ENCODE measurements at places on chromosomes 6 and 20.

DNA sequence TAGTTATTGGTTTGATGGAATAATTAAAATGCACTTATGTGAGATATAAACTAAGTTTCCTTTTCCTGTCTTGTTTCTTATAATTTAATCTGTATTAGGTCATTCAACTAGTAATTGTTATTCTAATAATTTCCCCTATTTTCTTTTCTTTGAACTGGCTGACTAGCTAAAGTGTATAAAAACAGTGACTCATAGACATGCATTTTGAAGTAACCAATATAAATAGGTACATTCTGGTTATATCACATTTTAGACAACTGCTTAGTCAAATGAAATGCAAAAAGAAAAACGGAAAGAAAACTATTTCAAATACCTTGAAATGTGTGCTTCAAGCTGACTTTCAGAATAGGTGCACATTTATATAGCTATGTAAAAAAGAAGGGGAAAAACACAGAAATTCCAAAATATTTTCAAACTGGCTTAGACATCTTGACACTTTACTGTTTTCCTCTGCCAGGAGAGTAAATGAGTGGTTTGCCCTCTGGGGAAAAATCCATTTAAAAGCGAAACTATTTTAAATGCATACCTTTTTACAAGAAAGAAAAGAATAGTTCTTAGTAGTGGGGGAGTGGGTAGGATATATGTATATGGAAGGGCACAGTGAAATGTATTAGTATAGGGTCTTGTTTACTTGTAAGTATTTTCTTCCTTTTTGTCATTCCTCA lies 28.3 kb downstream of the KCNQ5 start:
- no peak for DNase-seq

GRCh38 chr6:82030761-82031503 lies 216.6 kb downstream of the IBTK start:
- no peak for DNase-seq

- DNase-seq, result no peak
These were observed 130.7 kb downstream of the TFAP2C start for GRCh38 chr20:56759741-56760278.

- no peak for DNase-seq
These were observed 63.7 kb downstream of the HIVEP2 start for GRCh38 chr6:142881290-142881689.

- DNase-seq, result no peak
These were observed 454.7 kb downstream of the TFAP2B start for GRCh38 chr6:51273228-51273961.

DNA sequence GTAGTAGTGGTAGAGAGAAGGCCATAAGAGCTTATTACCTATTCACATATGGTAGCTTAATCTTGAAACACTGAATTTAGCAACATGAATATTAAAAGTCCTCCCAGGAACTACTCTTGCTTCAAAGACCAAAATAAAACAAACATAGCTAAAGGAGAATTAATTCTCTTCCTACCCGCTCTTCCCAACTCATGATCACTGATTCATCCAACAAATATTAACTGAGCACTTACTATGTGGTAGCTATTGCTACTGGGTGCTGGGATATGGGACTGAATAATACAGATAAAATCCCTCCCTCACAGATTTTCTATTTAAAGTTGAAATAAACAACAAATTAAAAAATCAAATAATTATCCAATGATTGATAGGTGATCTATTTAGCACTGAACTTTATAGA lies 287.1 kb downstream of the BTBD9 start:
- no peak for DNase-seq

GRCh38 chr6:156988276-156989158 lies 211.3 kb downstream of the ARID1B start:
- no peak for DNase-seq

DNA sequence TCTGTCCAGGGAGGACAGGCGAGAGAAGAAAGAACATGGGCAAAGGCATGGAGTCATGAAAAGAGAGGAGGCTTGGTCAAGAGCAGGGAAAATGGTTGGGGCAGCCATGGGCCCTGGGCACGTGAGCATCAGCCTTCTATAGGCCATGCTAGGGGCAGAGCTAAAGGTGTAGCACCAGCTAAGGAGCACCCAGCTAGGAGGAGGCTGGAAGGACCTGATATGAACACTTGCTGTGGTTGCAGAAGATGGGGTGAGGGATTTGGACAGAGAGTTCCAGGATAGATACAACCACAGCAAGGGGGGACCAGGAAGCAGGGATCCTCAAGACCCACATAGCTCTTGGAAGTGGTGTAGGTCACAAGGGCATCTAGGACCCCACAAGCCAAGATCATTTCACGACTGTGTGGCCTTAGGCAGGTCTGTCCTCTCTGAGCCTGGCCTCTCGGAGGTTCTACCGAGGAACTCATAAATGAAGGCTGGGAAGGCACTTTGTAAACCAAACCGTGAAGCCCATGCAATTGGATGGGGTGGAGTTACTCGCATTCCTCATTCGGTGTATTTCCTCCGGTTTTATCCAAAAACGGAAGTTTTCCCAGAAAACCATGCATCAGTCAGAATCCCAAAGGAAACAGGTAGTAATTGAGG lies 74.0 kb upstream of the TOP1 start:
- DNase-seq, result no peak

DNA sequence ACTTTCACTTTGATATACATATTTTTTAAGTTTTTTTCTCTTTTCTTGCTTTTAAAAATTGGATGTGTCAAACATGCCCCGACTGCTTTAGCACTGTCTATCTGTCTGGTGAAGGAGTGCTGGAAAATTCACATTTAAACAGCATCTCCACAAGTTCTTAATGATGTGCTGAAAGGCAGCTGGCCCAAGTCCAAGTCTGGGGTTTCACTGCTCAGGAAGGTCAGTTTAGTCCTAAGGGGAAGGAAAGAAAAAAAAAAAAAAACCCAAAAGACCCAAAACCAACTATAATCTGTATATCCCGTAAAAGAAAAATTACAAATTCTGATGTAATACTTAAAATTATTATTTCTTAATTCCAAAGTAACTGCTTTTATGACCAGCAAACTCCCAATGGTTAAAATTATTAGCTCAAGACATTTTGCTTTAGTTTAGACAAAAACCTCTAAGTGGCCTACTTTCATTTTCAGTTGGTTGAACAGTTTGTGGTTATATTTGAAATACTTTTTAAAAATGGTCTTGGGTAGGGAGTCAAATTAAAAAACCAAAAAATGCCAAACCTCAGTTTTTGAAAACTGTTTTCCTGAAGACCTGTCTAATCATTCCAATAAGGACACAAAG lies 79.5 kb upstream of the PREP start:
- DNase-seq, result no peak

DNA sequence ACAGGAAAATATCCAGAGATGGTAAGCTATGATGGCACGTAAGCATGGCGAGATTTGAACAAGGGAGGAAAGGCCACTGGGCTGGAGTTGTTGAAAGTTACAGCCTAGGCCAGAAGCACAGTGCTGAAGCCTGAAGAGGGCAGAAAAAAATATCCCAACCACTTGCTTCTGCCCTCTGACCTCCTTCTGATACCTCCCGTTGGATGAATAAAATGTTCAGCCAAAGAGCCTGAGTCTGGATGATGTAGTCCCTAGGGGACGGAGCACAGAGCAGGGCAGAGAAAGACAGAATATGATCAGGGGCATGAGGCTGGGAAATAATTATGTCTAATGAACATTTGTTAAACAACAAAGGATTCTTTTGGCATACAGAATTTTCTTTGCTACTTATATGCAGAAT lies 19.7 kb downstream of the KLHL31 start:
- no peak for DNase-seq

GRCh38 chr20:50467718-50468356 lies 42.3 kb upstream of the PTPN1 start:
- no peak for DNase-seq

- DNase-seq, result no peak
These were observed 2.3 kb upstream of the HLA-DMA start for GRCh38 chr6:32954986-32955802.

- no peak for DNase-seq
These were observed 33.9 kb downstream of the STXBP5 start for GRCh38 chr6:147238164-147238563.

GRCh38 chr6:106431972-106432371 lies 71.5 kb downstream of the CRYBG1 start:
- DNase-seq, result no peak

DNA sequence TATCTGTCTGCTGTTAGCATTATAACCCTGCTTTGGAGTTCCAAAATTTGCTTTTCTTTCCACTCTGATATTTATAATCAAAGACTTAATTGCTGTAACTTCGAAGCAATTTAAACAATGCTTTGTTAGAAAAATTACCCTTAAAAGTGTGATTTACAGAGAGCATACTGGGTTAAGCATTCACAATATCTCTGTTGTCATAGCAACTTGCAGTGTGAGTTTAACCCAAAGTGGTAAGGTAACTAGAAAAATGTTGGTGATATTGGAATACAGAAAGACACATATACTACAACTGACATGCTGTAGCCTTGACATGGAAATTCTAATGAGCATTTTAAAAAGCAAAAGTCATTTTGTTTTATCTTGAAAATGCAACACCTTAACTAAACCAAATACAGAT lies 70.4 kb upstream of the SMLR1 start:
- DNase-seq, result no peak

- no peak for DNase-seq
These were observed 500.4 kb downstream of the COL12A1 start for GRCh38 chr6:74705451-74705850.

GRCh38 chr20:7459083-7459482 lies 481.2 kb downstream of the HAO1 start:
- DNase-seq, result no peak

DNA sequence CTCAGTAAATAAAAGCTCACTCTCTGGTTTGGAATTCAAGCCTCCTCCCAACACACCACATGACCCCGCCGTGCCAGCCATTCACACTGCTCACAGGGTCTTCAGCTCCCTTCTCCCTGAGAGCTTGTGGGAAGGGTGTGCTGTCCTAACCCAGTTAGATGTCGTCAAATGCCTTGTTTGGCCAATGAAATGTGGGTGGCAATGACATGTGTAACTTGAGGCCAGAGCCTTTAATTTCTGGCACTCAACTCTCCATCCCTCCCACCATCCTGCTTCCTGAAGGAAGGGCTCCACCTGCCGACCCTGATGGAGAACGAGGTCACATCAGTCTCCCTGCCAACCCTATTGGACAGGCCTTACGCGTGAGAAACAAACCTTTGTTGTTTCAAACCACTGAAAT lies 224.5 kb upstream of the AGPAT4 start:
- no peak for DNase-seq

- no peak for DNase-seq
These were observed 445.0 kb downstream of the CDH26 start for GRCh38 chr20:60403105-60403741.

GRCh38 chr20:10635476-10636208 lies 38.2 kb downstream of the JAG1 start:
- DNase-seq, result no peak

DNA sequence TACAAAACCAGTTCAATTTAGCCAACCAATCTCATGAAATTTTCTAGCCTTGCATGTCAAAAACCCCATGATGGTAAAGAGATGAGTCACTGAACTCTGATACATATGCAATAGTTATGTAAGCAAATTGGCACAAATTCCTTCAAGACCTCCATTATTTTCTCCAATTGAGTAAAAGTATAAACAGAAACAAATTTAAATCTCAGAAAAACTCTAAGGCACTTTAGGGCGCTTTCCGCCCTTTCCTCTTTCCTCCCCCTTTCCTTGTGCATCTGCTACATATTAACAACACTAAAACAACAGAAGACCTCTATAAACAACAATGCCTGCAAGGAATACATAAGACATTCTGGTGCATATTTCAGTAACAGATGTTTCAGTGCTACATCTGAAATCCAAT lies 48.5 kb downstream of the KIF13A start:
- no peak for DNase-seq

DNA sequence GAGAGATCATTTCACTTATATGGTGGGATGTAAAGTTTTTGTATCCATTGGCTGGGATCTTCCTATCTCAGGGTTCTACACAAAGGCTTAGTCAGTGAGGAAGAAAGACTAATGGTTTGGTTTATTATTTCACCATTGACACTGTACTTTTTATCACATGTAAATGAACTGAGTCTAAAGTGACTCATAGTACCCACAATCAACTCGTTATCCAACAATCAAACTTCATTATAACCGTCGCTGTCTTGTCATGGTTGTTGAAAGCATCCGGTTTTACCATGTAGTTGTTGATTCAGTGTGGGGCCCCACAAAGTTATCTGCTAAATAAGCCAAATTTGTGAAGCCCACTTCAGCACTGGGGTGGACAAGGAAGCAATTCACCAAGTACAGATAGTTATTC lies 55.8 kb upstream of the MTRF1L start:
- no peak for DNase-seq

DNA sequence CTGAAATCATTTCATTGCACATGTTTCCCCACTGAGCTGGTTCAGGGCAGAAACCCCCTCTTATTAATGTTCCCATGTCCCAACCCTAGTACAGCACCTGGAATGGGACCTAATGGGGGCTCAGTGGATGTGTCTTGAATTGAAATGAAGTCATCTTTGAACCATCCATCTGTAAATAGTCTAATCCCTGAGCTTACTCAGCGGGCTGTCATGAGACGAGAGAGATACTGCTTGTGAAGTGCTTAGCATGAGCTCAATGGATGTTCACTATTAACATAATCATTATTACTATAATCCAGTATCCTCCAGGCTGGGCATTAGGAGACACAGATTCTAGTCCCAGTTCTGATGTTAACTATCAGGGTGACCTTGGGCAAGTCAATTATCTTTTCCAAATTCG lies 106.6 kb upstream of the LRFN2 start:
- no peak for DNase-seq

DNA sequence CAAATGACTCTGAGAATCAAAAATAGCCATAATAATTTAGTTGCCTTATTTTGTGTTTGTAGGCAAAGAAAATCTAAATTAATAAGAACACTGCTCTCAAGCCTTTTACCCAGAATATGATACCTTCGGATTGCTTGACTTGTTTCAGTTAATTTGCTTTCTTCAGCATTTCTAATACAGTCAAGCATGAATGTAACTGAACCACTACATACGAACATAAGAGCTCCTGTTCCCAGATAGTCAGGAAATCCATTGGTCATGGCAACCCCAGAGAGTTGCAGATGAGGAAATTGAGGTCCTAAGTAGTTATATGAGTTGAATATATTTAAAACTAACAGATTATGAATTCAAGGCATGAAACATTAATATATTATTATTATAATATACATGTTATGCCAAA lies 2.9 kb downstream of the FRK start:
- DNase-seq, result no peak

GRCh38 chr20:58479726-58480440 lies 35.3 kb downstream of the APCDD1L start:
- DNase-seq, result no peak

- DNase-seq, result no peak
These were observed 38.3 kb downstream of the DAAM2 start for GRCh38 chr6:39830444-39830843.

GRCh38 chr6:139251045-139251690 lies 40.6 kb downstream of the TXLNB start:
- DNase-seq, result no peak

- DNase-seq, result no peak
These were observed 121.8 kb upstream of the FOXO3 start for GRCh38 chr6:108438918-108439317.

- DNase-seq, result no peak
These were observed at the start of the genes DUSP15 and TTLL9 for GRCh38 chr20:31869942-31870725. TSS of gene DUSP15 (minus strand) at chr20:31870527. CDS start at chr20:31870337, 190 bp downstream. TSS of gene TTLL9 (plus strand) at chr20:31870634. CDS start at chr20:31871127, 493 bp downstream.
